ENCODE measurements at places on chromosomes 6 and 20.

GRCh38 chr6:149925253-149925973 lies 2.5 kb upstream of the RAET1G start:
- DNase-seq: no peak

DNA sequence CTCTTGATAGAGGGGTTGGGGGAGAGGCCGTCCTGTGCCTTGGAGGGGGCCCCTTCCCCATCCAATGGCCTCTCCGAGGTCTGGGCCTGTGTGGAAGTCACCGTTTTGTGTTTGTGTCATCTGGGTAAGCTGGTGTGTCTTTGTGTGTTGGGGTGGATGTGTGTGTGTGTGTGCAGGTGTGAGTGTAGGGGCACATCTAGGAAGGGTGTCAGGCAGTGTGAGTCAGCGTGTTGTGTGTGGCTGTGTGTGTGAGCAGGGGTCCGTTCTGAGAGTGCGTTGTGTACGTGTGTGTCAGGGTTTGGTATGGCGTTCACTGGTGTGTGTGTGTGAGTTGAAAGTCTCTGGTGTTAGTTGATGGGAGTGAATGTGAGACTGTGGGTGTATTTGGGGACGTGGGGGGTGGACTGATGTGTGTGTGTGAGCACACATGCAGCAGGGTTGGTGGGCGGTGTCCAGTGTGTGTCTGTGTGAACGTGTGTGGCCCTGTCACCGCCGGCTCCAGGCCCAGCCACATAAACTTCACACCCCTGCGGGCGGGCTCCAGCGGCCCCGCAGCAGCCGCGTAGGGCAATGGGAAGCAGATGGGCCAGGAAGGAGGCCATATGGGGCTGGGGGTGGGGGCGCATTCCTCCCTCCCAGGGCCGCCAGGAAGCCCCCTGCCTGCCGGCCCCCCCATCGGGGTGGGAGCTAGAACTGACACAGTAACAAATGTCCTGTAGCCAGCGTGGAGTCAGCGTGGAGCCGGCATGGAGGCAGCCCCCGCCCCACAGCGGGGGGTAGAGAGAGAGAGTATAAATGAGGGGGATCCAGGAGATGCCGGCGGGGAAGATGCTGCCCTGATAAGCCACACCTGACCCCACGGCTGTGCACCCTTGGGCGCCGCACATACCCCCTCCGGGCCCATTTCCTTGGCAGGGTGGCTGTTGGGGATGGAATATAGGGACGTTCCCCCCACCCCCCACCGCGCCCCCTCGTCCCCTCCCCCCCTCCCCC lies 32.1 kb downstream of the SNAI1 start:
- no peak for DNase-seq

- DNase-seq: peak; percentile 74
Measured at GRCh38 chr20:51404297-51405060, 138.0 kb downstream of the NFATC2 start.

DNA sequence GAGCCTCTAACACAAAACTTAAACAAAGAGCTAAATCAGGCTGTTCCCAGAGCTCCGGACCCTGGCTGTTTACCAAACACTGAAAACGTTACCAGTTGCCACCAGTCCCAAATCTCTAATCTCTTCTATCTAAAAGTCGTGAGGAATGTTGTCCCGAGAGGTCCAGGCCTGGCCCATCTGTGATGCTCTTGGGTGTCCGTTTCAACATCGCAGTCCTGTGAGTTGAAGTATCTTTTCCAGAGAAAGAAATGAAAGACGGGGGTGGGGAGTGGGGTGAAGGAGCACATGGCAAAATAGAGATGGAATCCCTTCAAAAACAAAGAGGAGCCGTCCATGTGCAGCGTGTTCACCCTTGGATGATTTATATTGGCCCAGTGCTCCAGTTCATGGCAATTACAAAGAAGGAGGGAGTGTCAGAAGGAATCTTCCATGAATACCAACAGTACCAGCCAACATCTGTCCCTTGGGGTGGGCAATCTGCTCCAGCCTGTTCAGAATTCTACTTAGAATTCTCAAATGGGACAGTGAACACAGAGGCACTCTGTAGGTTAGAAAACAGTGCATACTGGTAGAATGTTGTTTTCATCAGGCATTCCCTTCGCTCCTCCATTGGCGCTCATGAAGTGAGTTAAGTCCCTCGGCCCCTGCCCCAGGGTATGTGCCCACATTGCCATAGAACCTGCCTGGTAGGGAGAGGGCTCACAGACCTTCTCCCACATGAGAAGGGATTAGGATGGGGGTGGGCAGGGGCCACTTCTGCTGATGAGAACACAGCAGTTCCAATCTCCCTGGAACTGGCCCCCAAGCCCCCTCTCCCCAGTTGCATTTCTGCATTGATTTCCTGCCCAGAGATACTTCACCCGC lies 112.1 kb downstream of the LY86 start:
- no peak for DNase-seq

DNA sequence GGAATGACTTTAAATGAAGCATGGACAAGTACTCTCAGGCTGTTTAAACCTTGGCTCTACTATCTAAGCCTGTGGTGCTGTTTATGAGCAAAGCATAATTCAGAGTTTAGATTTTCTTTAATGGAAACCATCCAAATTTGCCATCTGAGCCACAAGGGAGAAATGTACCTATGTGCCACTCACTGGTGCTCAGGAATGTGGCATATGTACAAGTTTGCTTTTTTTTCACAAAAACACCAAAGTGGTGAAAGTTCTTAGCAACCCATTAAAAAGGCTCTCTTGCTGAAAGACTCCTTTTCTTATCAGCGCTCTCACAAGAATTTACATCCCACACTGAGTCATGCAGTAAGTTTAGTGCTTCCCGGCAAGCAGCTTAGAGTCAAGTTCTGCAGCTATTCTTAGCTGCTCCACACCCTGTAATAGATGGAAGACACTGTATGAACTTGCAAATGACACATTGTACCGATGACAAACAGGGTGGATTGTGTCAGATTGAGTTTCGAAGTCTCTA lies 57.3 kb upstream of the MLIP start:
- DNase-seq: no peak

DNA sequence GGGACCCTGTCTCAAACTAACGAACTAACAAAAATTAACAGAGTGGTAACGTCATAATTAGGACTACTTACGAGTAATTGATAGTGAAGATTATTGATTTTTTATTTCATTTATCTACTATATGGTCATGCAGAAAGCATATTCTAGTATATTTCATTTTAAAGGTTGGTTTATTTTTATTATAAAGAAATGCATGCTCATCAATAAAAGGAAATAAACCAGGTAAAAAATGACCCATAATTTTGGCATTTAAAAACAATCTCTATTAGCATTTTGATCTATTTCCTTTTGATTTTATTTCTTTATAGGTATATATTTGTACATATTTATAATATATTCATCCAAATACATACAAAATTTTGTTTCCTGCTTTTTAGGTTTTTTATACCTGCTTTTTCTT lies 401.4 kb upstream of the ID4 start:
- no peak for DNase-seq

DNA sequence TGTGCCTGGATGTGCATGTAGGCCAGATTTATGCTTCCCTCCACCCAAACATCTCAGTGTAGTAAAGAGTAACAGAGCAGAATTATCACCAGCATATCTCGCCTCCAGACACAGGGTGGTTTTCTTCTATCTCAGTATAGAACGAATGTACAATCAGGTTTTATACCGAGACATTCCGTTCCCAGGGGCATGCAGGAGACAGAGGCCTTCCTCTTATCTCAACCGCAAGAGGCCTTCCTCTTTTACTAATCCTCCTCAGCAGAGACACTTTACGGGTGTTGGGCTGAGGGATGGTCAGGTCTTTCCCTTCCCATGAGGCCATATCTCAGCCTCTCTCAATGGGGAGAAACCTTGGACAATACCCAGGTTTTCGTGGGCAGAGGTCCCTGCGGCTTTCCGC lies 36.4 kb upstream of the MC3R start:
- no peak for DNase-seq

DNA sequence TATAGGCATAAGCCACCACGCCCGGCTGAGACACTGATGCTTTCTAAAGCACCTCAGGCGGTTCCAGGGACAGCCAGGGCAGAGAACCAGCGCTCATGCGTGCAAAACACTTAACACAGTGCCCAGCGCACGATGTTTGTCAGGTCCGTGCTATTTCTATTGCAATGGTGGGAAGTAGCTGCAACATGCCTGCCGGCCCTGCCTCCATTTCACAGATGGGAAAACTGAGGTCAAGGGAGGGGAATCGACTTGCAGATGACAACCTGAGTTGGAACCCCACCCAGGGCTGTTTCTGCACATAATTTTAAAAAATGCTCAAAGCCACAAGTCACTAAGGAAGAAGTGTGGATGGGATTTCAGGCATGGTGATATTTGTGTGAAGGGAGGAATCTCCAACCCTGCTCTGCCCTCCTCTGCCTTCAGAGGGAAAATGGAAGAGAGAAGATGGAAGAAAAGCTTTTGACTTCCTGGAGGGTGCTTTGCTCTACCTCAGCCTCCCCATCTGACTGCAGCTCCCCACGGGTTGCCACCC lies 39.9 kb downstream of the KIAA1755 start:
- DNase-seq: no peak

GRCh38 chr6:28794175-28795002 lies 129.4 kb downstream of the TRIM27 start:
- DNase-seq: no peak

DNA sequence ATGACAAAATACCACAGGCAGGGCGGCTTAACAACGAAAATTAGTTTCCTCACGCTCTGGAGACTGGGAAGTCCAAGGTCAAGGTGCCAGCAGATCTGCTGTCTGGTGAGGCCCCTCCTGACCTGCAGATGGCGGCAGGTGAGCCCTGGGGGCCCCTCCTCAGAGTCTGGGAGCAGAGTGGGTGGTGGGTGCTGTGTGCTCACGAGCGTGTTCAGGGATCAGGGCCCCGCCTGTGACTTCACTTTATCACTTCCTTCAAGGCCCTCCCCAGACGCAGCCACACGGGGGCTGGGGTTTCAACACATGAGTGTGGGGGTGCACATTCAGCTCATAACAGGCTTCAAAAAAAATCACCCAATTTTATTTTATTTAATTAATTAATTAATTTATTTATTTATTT lies 39.3 kb downstream of the SLC2A4RG start:
- no peak for DNase-seq

- DNase-seq: no peak
Measured at GRCh38 chr6:31829633-31830283, 2.2 kb downstream of the HSPA1B start.

GRCh38 chr6:3678946-3679345 lies 72.6 kb downstream of the PXDC1 start:
- no peak for DNase-seq

Measured in activated T-helper 1 cell treated with anti-CD3 and anti-CD28 coated beads, Interleukin-2, amount 50 U/mL, for 16 hours (primary cell).